Activated CD4-positive, alpha-beta T cell treated with anti-CD3 and anti-CD28 coated beads for 48 hours (primary cell): ENCODE measurements at places on chromosomes 6 and 20.

DNA sequence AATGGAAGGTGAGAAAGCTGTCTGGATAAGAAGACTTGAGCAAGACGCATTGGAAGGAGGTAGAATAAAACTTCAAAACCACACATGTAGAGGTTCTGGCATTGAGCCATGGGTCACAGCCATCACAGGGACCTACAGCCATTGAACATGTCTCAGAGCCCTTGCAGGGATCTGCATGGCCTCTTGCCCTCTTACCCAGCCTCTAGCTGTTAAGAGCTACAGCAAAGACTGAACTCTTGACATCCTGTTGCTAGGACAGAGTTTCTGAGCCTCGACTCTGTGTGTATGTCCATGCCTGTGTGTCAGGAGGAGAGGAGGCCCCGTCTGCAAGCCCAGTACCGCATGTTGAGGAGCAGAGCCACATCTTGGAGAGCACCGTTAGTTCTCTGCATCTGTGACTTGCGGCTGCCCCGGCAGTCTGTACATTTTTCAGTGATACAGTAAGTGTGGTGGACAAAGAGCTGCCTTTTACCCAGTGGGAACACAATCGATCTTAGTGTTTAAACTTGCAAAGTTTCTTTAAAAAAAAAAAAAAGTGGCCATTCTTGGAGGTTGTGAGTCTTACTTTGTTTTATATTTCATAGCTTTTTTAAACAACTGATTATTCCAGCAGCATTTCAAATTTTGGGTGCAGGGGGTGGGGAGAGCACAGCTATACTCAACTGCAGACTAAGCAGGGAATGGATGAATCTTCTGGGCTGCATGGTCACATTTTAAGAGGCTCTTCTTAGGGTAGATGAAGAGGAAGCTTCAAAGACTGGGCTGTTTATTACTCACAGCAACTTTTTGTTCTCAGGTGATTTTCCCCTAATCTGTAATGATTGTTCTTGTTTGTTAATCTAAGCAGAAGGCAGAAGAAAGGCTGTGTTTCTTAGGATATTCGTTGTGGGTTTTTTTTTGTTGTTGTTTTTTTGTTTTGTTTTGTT, 88.5 kb downstream of the TBC1D7 start:
- no peak for DNase-seq

- DNase-seq, result no peak
Observed at GRCh38 chr6:70507161-70507560, 59.6 kb upstream of the SDHAF4 start.

- DNase-seq, result no peak
Observed at GRCh38 chr20:39849664-39850063, 839.4 kb downstream of the MAFB start.

DNA sequence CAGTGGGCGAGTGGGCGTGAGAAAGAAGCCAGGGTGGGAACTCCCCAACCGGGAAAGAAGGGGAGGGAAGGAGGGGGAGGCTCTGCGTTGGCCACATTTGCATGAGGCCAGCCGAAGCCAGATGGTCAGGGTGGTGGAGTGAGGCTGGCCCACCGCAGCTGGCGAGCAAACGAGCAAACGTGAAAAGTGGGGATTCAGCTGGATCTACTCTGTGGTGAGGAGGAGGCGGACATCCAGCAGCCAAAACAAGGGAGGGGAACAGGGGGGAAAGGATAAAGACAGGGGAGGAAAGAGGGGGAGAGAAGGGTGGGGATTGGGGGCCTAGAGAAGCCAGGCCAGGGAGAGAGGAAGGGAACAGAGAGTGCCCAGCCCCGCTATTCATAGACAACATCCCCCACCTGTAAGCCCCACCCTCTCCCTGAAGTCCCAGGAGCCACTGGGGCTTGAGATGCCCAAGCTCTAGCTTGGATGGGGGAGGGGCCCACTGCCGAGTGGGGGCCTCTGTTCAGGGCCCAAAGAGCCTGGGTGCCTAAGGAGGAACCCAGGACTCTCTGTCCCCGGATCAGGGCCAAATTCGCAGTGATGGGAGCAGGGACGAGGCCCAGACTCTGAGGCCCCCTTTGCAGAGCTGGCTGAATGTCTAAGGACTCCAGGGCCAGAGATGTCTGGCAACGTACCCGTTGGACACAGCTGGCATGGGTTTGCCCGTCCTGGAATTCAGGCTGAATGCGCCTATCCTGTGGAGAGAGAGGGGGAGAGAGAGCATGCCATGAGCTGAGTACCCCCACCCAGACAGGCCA, 45.1 kb downstream of the CPNE5 start:
- DNase-seq, result no peak

- DNase-seq, result no peak
Observed at GRCh38 chr20:51132279-51132678, 109.4 kb upstream of the KCNG1 start.
